Mononuclear cell (primary cell): ENCODE measurements at places on chromosomes 5 and 9. TPM values are rescaled to one million over a fixed set of nuclear protein-coding genes. Genes with fewer than 3 reads are reported as not detected.

Gene EGFLAM
- total RNA-seq: not detected

Gene SPINK13
- total RNA-seq: not detected

Gene MYOZ3
- not detected for total RNA-seq

Gene RGS7BP
- not detected for total RNA-seq

Gene IL5
- not detected for total RNA-seq

Gene TMEM215
- total RNA-seq: not detected
